Amniotic epithelial cell (primary cell): ENCODE measurements at places on chromosomes 12 and 14.

GRCh38 chr12:96326628-96327227, 73.5 kb downstream of the CDK17 start:
- no peak for DNase-seq

DNA sequence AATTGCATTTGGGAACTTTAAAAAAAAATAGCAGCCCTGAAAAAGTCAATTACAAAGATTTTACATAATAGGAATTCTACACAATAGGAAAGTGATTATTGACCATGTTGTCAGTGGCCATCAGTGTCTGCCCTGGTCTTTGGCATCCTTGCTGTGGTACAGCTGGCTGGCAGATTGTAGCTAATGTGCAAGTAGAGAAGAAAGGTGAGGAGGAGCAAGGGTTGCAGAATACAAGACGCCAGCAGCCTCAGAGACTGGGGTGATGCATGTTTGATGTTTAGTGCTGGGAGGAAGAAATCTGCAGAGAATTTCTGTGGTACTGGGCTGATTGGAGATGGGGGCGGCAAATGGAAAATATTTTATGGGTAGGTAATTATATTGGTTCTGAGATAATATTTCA, 322.9 kb downstream of the TMEM117 start:
- DNase-seq: no peak

GRCh38 chr12:114030451-114030850, 64.3 kb upstream of the RBM19 start:
- no peak for DNase-seq

- peak; percentile 1 for DNase-seq
Measured at GRCh38 chr12:28750946-28751685, 398.0 kb upstream of the FAR2 start.

DNA sequence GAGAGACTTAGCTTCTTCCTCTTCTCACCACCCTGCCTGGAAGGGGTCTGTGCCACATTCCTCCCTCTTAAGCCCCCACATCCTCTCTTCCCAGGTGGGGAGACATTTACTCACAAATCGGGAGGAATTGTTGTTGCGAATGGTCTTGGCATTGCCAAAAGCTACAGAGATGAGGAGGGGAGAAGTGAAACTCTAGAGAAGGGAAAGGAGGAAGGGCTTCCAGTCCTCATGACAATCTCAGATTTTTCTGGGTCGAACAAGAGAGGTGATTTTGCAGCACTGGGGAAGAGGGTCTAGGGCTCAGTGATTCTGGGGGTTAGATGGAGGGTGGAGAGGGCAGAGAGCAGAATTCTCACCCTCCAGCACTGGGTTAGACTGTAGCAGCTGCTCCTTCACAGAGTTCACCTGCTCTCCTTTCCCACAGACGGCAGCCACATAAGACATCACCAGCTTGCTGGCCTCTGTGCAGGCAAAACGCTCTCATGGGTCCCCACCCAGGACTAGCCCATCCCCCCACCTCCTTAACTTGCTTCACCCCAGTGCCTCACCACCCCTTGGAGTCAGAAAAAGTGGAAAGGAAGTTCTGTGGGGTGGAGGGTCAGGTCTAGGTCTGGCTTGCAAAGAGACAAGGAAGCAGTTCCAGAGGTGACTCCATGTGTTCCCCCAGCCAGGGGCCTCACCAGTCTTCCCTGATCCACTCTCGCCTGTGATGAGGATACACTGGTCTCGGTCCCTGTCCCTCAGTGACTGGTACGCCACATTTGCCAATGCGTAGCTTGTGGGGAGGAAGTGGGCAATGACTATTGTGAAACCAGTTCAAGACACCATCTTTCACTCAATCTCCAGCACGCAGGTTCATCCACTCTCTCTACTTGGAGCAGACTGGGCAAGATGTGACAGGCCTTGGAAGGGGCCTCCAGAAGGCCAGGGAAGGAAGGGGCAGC, 2.7 kb downstream of the MYO1A start:
- no peak for DNase-seq

GRCh38 chr14:90658541-90658967, 157.7 kb downstream of the TTC7B start:
- DNase-seq: peak; percentile 85

GRCh38 chr14:73462048-73462715, 3.8 kb upstream of the NUMB start:
- DNase-seq: peak; percentile 58

- peak; percentile 53 for DNase-seq
Measured at GRCh38 chr12:58575256-58575655, 345.0 kb downstream of the LRIG3 start.

DNA sequence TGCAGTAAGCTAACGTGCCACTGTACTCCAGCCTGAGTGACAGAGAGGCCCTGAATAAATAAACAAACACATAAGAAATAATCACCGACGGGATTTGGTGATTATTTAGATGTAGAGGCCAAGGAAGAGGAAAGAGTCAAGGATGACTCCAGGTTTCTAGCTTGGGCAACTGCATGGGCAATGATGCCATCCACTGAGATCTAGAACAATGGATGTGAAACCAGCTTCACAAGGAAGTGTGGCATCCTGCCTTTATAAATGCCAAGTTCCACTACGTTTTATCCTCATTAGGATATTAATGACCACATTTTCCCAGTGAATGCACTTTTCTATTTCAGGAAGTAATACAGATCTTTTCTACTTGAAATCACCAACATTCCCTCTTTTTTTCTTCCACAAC, 10.9 kb upstream of the PTGER2 start:
- DNase-seq: no peak

DNA sequence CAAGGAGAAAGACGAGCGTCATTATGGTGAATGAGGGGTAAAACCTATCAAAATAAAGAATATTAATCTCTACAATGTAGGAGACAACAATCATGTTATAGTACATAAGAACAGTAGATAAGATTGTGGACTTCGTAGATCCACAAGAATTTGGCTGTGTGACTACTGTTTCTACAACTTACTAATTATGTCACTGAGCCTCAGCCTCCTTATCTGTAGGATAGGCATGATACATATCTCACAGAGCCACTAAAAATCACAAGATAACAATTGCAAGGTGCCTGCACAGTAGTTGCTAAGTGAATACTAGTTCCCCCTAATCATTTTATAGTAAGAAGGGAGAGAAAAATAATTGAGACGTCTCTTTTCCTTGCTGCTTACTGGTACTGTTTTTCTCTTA, 78.2 kb upstream of the STAC3 start:
- no peak for DNase-seq

DNA sequence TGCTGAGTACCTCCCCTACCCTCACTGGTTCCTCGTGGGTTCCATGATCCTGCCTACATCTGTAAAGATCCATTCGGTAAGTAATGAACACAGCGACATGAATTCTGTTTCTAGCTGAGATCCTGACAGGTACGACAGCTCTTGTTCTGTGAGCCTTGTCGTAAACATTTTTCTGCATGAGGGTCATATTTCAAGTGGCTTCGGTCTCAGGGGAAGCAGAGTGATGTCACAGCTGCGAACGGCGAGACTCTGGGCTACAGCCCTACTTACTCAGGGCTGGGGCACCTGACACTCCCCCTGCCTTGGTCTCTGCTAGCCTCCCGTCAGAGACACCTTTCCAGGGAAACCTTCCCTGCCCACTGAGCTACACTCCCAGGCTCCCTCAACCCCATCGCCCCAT, 85.8 kb downstream of the RBM19 start:
- DNase-seq: no peak

DNA sequence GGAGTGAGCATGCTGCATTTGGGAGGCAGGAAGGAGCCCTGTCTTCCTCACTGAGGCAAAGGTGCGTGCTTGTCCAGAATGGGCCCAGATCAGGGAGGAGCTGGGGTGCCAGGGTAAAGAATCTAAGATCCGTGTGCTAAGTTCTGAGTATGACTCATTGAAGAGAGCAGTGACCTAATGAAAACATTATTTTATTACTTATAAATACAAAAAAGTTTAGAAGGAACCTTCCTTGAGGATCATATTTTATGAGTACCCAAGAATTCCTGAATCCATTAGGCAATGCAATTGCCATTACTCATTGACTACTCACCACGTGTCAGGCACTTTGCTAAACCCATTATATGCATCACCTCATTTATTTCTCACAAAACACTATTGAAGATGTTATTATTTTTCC, 264.7 kb downstream of the EGLN3 start:
- peak; percentile 70 for DNase-seq

DNA sequence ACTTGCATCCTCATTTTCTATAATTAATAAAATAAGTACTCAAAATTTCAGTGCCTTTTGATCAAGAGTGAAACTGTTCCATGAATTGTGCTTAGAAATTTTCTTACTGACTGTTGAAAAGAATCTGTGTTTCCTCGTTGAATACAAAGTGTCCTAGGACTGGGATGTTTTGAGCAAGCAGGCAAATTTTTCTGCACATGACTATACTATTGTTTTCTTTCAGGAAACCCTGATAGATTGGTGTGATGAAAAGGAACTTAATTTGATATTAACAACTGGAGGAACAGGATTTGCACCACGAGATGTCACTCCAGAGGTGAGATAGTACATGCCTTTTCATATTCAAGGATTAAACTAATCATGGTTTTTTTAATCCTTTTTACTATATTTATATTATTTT, 316.3 kb downstream of the GPHN start:
- no peak for DNase-seq

DNA sequence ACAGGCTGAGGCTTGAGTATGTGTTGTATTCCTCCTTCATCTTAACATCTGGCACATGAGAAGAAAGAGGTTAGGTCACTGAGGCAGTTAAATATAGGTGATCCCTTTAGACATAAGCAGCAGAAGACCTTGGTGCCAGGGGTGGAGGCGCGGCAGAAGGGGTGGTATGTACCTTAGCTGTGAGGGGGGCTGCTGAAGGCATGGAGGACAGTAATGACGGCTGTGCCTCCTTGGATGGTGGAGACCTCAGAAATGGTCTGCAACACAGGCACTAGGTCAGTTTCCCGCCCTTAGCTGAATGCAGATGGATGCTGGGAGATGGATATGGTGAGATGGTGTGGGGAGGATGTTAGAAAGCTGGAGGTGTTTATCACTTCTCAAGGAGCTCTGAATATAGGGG, 1.5 kb upstream of the PNMA1 start:
- no peak for DNase-seq

GRCh38 chr12:71782017-71782416, 27.4 kb downstream of the RAB21 start:
- DNase-seq: no peak

DNA sequence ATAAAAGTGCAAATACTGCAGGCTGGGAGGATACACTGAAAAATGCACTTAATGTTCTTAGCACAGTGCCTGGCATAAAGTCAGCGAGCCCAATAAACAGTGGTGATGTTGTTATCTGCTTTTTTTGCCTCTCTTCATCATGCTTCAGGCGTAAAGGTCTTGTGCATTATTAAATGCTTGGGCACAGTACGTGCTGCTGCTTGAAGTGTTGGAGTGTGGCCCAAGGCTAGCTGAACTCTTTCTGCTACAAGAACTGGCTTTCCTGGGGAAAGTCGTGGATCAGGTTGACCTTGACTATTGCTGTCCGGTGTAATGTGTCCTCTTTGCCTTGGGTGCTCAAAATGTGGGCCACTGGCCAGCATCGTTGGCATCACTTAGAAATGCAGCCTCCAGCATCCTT, 43.0 kb downstream of the SMOC1 start:
- DNase-seq: no peak

- DNase-seq: no peak
Measured at GRCh38 chr14:23364164-23365035, 572 bp downstream of the EFS start.

DNA sequence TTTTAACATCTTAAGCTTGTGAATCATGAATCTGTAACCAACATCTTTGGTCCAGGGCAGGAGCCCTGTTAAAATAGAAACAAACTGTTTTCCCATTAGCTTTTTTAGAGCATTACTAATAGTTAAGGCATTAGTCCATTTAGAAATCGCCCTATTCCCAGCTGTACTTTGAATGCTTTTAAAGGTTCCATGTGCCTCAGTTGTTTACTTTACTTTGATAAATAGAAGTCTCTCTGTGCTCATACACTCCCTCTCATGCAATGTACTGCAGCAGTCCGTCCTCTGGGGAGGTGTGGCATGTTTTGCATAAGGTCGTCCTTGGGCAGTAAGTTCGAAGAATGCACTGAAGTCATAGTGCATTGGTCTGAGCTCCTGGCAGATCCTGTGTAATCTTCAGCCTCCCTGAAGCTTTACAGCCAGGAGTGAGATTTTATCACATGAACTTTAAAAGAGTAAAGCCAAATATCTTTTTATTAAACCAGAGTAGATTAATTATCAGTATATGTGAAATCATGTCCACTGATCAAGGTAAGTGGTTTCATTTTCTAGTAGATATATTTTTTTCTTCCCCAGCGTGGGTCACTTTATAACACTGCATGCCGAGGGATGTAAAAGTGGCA, 134.7 kb downstream of the FGD4 start:
- DNase-seq: peak; percentile 100

DNA sequence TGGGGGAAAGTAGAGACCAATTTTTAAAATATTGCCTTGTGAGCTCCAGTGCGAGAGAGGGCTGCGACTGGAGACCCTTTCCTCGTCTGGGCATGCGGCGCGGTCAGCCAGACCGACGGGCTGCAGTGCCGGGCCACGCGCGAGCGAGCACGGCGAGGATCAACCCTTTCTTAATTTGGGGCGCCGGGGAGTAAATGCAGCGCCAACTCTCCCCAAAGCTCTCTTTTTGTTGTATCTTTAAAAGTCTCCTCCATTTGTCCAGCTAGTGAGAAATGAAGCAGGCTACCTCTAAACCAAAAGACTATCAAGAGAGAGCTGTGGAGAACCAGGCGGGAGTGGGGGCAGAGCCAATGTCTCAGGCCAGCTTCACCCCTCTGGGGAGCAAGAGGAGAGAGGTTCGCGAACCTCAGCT, 1.4 kb downstream of the SIX1 start:
- DNase-seq: no peak

DNA sequence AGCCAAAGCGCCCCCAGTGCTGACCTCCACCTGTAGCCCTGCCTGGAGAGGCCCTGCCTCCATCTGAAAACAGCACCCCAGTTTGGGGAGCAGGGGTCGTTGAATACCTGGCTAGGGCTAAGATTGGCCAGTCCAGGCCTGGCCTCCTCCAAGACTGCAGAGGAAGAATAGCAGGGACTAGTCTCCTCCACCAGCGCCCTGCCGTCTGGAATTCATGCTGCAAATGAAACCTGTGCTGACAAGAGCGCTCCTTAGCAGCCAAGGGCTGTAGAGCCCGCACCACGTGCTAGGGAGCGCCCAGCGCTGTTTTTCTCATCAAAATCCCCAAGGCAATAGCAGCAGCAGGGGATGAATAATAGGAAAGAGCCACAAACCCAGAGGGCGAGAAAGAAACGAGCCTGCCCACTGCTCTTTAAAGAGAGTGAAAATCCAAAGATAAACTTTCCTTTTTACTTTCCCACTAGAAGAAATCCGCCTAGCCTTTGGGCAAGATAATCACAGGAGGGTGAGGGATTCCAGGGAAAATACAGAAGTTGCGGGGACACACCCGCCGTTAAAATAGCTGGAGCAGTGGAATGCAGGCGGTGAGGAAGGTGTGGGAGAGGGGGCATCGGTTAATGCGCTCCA, 3.3 kb downstream of the COL2A1 start:
- DNase-seq: peak; percentile 60

DNA sequence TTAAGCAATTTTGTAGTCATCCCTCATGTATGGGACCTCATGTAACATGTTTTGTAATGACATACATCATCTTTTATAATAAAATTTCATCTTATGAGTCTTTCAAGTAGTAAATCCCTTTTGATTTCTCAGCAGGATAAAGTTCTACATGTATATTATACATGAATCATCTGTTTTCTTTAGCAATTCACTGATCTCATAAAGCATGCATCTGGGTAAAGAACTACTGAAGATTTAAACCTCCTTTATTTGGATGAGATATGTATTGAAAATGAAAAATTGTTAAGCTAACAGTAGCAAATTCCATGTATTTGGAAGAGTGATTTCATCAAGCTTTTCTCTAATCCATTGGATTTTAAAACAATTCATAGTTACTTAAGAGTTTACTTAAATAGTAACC, 126.9 kb downstream of the KITLG start:
- peak; percentile 56 for DNase-seq

- DNase-seq: no peak
Measured at GRCh38 chr14:99012703-99013102, 259.3 kb downstream of the BCL11B start.
